ENCODE measurements at places on chromosomes 4 and X.

DNA sequence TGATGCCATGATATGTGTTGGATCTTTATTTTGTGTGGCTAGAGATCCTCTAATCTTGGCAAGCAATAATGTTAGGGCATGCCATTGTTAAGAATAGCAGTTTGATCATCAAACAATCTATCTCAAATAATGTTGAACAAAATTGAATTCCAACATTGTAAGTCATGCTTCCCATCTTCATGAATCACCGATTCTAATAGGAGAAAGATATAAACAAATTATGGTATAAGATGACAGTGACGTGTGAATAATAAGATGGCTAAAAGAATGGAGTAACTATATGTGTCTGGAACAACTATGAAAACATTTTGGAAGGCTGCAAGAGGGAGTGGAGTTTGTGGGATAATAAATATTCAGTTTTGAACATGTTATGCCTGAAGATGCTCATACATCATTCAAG, 208.4 kb downstream of the DTHD1 start:
- no peak for DNase-seq

DNA sequence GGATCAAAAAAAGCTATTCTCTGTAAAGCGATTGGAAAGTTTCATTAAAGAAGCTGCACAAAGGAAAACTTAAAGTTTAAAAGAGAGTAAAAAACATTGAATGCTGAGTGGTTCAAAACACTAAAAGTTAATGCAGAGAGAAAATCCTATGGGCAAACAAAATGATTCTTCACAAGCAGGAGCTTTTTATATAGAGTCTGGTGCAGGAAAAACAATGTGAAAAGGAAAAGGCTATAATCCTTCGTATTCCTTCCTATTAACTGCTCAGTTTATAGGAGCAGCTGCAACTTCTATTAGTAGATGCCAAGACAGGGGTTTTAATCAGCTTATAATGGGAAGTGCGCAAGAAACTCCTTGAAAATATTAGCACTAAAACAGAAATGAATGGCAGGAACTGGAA, 100.7 kb downstream of the PDGFC start:
- DNase-seq, result no peak

DNA sequence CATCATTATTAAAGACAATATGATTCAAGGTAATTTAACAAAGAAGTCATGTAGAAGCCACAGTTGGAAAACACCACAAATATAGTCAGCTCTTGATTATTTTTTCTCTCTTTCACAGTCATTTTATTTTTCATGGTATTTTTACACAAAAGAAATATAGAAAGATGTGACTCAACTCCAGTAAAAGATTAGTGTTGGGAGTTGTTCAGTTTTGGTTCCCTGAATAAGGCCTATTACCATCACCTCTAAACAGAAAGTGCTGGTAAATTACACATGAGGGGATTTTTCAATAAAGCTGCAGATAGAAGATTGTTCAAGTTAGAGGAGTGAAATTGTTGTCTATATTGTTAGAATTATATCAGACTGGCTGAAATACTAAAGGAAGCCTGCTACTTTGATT, 107.0 kb downstream of the DDIT4L start:
- no peak for DNase-seq

DNA sequence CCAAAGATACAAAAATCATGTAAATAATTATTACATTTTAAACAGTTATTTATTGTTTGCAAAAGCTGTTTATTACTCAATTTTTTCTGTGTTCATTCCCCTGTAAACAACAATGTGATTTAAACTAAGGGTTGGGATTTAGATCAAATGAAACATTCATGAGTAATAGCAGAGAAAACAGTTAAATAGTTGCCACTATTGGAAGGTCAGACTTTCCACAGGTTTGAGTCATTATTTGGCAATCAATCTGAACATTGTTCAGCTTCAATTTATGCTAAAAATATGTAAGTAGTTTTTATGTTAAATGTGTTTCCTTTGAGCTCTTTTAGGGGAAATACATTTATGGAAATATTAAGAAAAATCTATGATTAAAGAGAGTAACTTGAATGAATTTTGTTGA, 144.9 kb downstream of the STIM2 start:
- DNase-seq, result no peak

DNA sequence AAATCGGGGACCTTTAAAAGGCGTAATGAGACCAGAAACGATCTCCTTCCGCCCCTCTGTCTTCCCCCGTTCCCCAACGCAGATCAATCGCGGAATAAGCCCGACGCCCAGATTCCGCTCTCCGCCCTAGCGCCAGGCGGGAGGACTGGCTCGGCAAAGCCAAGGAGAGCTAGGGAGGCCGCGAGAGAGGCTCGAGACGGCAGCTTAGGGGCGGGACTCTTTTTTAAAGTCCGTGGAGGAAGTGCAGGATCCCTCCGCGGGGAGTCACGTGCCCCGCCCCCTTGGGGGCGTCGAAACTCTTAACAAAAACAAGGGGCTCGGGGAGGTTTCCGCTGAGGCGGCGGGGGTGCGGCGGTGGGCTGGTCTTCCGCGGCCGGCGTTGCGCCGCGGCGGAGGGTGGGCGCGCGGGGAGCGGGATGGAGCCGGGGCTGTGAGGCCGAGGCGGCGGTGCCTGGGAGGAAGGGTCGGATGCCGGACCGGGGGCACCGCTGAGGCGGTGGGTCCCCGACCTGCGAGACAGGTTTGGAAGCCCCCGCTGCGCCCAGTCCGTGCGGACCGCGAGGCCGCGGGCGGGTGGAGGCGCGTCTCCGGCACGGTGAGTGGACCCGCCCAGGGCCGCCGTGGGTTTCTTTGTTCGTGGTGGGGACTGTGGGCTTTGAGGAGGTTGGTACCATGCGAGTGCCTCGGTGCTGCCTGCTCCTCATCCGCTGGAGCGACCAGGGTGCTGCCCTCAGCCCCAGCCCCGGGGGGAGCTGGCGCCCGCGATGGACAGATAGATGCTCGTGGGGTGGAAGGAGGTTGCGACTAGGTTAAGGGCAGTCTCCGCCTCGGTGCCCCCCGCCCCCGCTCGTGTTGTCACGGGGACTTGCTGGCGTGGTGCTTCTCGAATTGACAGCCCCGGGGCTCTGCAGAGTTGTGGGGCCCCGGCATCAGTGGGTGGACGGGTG, at the start of gene CCNG2:
CCNG2 (plus strand) TSS at position 296 of the 947 bp plus-strand sequence. CDS start 1,326 bp downstream, outside the sequence.
- peak; percentile 93 for DNase-seq

- no peak for DNase-seq
Measured at GRCh38 chrX:102902355-102902754, 34.7 kb upstream of the RAB40AL start.

Measured in NCI-H446 treated with DMSO at 0.1 percent for 48 hours (cell line).